ENCODE measurements at places on chromosomes 12 and 14. TPM values are rescaled to one million over a fixed set of nuclear protein-coding genes. Genes with fewer than 3 reads are reported as not detected.
A peak's percentile ranks its signal among the peaks of the same experiment; 100 is the strongest.

DNA sequence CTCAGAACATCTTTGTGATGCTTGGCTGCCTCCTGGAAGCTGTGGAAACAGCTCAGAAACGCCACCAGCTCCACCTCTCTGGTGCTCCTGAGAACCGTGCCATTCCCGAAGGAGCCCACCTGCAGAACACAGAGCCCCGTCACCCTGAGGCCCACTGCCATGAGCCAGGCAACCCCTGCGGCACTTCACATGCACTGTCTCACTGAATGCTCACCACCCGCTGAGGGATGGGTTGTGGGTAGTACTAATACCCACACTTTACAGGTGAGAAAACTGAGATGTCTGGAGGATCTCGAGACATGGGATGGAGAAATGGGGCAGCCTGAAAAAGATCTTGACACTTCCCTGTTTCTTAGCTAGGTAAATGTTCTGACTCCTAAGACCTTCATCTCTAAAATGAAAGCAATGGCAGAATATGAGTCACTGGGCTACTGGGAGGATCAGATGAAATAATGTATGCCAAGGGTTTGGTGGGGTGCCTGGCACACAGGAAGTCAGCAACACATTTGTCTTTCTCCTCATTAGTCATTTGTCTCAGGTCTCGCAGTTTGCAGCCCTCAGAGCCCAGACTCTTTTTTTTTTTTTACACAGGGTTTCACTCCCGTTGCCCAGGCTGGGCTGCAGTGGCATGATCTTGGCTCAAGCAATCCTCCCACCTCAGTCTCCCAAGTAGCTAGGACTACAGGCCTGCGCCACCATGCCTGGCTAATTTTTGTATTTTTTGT, 5.3 kb downstream of the OASL start:
- no peak for DNase-seq

- DNase-seq = no peak
These were observed 78.8 kb upstream of the PIWIL1 start for GRCh38 chr12:130258863-130259262.

- DNase-seq = no peak
These were observed 3.4 kb upstream of the C3AR1 start for GRCh38 chr12:8069582-8069981.

DNA sequence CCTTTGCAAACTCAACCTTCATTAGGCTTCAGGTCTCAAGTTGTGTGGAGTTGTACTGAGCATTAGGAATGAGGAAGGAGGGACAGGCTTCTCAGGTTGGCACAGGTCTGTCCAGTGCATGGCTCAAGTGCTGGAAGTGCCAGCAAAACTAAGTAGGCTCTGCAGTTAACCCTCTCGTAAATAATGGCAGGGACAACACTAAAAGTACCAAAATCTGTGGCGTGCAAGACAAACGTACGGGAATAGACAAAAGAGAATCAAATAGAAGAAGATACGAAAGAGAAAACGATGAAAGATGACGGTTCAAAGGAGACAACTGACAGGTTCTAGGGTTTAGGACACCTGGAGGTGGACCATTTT, 612 bp downstream of the TRAPPC6B start:
- DNase-seq = no peak

DNA sequence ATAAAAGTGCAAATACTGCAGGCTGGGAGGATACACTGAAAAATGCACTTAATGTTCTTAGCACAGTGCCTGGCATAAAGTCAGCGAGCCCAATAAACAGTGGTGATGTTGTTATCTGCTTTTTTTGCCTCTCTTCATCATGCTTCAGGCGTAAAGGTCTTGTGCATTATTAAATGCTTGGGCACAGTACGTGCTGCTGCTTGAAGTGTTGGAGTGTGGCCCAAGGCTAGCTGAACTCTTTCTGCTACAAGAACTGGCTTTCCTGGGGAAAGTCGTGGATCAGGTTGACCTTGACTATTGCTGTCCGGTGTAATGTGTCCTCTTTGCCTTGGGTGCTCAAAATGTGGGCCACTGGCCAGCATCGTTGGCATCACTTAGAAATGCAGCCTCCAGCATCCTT, 43.0 kb downstream of the SMOC1 start:
- DNase-seq = no peak

DNA sequence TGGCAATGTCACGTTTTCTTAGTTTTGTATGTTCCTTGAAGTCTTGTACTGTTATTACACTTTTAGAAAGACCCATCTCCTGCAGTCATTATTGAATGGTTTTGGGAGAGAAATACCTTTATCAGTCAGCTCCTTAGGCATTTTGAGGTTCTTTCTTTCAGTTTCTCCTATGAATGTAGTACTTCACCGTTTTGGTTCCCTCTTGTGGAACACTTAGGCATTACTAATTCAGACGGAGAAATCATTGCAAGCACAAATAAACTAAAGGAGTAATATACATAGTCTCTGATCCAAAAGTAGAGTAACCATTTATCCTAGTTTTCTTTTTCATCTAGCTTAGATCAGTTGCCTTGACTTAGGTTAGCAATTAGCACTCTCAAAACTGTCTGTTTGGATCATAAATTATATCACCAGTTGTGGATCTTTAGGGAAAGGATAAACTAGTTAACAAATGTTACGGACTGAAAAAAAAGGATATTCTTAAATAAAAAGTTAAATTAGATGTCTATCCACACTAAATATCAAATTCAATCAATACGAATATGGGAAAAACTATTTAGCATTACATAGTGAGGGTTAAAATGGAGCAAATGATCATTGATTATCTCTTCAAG, 1538.3 kb upstream of the SEL1L start:
- no peak for DNase-seq

GRCh38 chr12:26833743-26834490, 923 bp upstream of the ITPR2 start:
- DNase-seq = peak; percentile 61

DNA sequence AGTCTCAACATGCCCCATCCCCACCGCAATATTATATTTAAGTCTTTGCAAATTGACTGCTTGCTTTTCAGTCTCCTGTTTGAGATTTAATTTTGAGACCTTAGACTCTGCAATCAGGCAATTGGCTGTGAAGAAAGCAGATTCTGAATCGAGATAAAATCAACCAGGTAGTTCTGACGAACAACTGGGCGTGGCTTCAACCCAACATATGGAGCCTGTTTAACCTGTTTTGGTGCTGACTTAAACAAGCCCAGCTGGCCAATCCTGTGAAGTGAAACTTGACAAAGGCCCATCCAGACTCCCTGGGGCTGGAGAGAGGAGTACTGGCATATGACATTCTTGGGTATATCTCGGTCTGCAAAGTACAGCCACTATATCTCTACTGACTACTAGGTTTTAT, 9.8 kb upstream of the CIPC start:
- peak; percentile 72 for DNase-seq

DNA sequence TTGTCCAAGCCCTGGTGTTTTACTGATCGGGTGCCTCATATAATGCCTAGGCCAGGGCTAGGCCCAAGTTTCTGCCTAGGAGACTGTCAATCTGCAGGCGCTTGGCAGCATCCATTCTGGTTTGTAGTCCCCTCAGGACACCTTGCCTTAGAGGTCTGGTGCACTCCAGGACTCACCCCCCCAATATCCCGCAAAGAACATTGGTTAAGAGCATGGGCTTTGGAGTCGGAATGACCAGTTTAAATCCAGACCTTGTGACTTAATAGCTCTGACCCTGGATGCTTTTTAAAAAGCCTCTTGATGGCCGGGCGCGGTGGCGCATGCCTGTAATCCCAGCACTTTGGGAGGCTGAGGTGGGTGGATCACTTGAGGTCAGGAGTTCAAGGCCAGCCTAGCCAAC, 60.0 kb downstream of the GALNT16 start:
- no peak for DNase-seq

- no peak for DNase-seq
These were observed 300.9 kb upstream of the SRRM4 start for GRCh38 chr12:118680356-118680963.

DNA sequence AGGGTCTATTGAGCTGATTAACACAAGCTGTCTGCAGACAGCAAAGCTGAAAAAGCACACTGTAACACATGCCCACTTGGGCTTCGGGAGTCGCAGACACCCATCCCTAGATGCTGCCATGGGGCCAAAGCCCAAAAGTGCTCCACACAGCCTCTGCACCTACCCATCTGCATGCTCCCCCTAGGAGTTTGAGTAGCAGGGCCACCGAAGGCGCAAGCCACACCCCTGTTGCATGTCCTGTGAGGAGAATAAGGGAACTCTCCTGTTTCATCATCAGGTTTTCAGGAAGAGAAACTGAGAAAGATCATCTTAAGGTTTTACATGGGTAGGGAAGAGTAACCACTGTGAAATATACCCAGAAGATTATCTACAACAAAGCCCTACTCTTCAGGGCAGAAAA, 5.6 kb upstream of the ST8SIA1 start:
- DNase-seq = no peak

DNA sequence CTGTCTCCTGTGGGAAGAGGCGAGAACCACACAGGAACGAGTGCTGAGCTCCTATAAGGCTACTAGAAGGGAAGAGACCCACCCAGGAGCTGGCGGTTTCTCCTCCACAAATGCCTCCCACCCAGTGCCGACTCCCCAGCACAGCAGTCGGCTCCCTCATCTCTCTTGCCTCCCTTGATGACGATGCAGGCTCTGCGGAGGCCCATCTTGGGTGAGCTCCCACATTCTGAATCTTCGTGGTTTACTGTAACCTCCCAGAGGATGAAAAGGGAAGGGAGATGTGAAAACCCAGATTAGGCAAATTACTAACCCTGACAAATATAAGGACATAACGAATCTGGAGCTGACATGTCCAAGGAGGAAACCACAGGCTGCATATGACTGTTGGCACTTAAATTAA, 23.8 kb downstream of the GRIN2B start:
- DNase-seq = no peak

GRCh38 chr12:130552483-130552996, 163.6 kb downstream of the RIMBP2 start:
- DNase-seq = no peak

- no peak for DNase-seq
These were observed 111.9 kb downstream of the NTN4 start for GRCh38 chr12:95678684-95679083.

- DNase-seq = no peak
These were observed 246.6 kb downstream of the TMEM132D start for GRCh38 chr12:129657179-129657578.

DNA sequence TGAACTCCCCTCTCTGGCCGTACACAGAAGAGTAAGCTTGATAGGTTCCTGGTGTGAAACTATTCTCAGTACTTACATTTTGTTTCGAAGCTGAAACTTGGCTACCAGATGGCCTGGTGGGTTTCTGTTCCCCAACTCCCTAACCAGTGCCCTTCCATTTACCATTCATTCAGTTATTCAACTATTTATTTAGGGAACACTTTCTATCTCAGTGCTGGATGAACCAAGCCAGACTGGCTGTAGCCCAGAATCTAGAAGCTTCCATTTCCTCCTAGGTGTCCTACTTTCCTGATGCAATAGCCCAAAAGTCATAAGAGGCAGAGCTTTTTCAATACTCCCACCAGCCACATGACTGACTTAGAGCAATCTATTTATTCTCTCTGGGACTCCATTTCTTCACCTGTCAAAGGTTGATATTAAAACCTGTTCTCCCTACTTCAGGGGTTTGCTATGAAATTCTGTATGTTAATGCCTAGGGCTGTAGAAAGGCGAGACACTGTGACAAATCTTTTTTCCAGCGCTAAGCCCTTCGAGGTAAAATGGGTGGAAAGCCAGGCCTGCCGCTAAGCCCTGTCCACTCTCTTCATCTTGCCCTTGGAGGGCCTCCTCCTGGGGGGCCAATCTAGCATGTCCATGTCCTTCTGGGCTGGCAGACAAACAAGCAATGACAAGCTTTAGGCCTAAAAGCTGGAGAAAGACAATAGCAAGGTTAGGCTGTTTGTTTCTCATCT, 8.1 kb upstream of the IRF2BPL start:
- DNase-seq = no peak

The HVCN1 gene
- total RNA-seq = 5.8 TPM

The GPR68 gene
- 0.33 TPM for total RNA-seq

The PGF gene
- total RNA-seq = 4.1 TPM

The WIF1 gene
- total RNA-seq = 7.8 TPM

The ACSS3 gene
- total RNA-seq = 22.7 TPM

The PIWIL1 gene
- not detected for total RNA-seq

The DEPDC4 gene
- 4.8 TPM for total RNA-seq

Data from H1 (cell line).